ENCODE measurements at places on chromosomes 5 and 9.
A peak's percentile ranks its signal among the peaks of the same experiment; 100 is the strongest.

DNA sequence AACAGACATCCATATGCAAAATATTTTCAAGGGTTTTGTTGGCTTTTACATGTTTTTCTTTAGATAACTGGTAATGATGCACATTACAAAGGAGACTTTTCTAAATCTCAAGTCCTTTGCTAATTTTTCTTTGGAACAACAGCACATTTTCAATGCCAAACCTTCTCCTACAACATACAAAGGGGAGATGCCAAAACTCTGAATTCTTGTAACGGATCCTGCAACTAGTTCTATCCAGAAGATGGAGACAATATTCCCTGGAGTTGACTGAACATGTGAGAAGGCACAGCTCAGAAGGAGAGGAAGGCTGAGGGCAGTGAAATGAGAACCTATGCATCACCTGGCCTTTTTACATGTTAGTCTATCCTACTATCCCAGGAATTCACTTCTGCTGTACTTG is 21.0 kb downstream of the DNAJA1 start:
- no peak for DNase-seq

DNA sequence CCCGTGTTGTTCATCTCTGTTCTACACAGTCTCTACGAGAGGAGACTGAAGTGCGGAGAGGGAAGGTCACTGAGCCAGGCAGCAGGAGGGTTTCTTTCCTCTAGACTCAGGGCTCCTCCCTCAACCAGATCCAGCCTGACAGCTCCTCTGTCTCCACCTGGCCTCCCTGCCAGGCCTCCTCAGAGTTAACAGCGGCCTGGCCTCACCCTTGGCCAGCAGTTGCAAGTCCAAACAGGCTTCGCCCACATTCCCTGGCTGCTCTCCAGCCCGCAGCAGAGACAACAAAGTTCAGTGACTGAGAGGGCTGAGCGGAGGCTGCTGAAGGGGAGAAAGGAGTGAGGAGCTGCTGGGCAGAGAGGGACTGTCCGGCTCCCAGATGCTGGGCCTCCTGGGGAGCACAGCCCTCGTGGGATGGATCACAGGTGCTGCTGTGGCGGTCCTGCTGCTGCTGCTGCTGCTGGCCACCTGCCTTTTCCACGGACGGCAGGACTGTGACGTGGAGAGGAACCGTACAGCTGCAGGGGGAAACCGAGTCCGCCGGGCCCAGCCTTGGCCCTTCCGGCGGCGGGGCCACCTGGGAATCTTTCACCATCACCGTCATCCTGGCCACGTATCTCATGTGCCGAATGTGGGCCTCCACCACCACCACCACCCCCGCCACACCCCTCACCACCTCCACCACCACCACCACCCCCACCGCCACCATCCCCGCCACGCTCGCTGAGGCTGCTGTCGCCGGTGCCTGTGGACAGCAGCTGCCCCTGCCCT is at the start of gene HRCT1:
Gene HRCT1 (plus strand): TSS at position 291 of the 768 bp plus-strand sequence. CDS start 86 bp downstream, at position 377.
- no peak for DNase-seq

DNA sequence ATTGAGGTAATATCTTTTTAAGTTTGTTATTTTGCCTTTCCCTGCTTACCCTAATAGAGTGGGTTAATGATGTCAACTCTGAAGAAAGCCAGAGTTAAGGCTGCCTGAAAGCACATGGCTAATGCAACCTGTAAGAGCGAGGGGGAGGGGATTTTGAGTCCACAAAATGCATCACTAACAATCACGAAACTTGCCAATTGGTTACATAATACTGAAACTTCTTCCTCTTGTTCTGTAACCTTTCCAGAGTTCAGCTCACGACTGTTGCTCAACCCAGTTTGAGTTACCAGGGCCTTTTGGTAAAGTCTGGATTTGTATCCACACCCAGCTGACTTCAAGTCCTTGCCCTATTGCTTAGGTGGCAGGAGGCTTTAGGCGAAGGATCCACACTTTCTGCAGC is 308.8 kb downstream of the EFNA5 start:
- DNase-seq, result peak; percentile 48

DNA sequence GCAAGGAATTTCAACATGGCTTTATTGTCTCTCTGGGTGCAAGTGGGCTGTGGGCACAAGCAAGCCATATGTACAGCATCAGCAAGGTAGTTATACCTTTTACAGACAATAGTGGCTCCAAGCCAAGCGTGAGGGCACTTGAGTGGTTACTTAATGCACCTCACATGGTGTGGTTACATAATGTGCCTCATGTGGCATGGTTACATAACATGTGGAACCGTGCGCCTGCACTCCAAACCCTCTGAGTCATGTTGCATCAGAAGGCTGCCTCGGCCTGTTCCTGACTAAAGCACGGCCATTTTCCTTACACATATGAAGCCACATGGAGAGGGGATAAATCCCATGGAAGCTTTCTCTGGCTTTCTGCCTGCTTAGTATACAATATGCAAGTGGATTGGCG is 150.9 kb downstream of the OSTF1 start:
- peak; percentile 55 for DNase-seq

GRCh38 chr5:493758-494157 is 30.5 kb downstream of the SLC9A3 start:
- DNase-seq, result peak; percentile 32

DNA sequence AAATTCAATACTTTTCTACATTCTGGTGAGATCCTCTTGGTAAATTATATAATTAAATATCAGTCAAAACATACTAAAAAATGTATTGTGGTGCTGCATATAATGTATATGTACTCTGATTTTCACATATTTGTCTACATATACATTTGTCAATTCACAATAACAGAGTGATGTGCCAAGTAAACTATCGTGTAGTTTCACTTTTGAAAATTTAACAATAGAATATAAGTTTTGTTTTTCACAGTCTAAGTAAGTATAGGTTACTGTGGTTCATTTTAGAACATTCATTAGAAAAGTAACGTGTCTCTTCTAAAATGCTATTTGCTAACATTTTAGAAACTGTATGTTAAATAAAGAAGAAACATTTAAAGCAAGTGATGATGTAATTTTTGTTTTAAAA is 73.6 kb downstream of the NR3C1 start:
- DNase-seq, result no peak

DNA sequence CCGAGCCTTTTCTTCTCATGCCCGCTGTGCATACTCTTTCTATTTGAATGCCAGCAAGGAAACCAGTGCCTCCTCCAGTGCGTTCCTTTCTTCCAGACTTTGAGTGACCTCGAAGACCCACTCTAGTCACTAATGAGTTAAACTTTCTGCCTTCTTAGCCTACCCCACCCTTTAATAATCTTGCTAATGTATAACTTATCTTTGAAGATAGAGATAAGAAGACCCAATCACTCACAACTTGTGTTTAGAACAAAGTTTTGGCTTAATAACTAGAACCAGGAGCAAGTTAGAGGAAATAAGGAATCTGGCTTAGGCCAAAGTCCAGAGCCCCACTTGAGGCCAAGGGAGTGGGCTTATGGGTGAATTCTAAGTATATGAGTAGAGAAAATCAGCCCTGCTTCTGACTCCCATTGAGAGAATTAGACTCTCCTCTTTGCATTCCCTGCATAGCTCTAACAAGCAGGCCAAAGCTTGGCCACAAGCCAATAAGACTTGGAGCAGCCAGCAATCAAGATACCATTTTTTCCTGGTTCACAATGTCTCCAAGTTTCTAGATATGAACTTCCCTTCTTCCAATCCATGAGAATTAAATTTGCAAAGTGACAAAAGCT is 181.5 kb upstream of the PIK3R1 start:
- no peak for DNase-seq

- no peak for DNase-seq
These were observed 63.8 kb upstream of the COL15A1 start for GRCh38 chr9:98879963-98880310.

DNA sequence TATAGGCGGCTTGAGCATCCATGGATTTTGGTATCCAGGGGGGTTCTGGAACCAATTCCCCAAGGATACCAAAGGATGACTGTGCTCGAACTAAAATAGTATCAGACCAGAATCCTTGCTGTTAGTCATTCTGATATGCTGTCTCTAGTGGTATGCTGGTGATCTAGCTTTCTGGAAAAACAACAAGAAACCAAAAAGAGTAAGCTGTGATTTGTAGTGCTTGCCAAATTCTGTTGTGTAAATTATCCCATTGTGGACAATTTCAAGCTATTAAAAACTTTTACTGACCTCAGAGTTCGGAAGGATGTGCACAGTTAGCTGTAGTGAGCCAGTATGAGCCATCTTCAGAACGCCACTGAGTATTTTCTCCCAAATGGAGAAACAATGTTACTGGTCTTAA is 99.0 kb upstream of the FBN2 start:
- DNase-seq, result no peak

GRCh38 chr5:42950116-42950455 is 90.0 kb downstream of the ANXA2R start:
- no peak for DNase-seq

GRCh38 chr5:126677121-126677520 is 76.4 kb downstream of the PHAX start:
- DNase-seq, result no peak

- DNase-seq, result peak; percentile 57
These were observed 107.3 kb upstream of the SPIN1 start for GRCh38 chr9:88280816-88281382.

GRCh38 chr5:81525690-81526089 is 131.8 kb upstream of the ACOT12 start:
- DNase-seq, result peak; percentile 12

DNA sequence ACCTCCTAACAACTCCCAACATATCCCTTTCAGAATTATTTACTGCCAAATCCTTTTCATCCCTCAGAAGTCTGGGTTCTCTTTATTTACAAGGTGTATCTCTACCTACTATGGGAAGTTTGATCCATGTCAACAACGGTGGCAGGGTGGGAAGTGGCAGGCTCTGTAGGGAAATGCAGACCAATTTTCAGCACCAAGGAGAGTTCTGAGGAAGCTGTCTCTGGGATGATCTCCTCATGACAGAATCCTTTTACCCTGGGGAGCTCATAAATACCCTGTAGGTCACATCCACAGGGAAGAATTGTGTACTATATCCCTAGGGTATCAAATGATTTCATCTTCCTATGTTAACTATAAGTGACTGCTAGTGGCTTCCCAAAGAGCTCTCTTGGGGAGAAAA is 107.8 kb upstream of the NEK6 start:
- DNase-seq, result peak; percentile 42

- DNase-seq, result no peak
These were observed 76.5 kb downstream of the KCTD16 start for GRCh38 chr5:144247131-144247530.

DNA sequence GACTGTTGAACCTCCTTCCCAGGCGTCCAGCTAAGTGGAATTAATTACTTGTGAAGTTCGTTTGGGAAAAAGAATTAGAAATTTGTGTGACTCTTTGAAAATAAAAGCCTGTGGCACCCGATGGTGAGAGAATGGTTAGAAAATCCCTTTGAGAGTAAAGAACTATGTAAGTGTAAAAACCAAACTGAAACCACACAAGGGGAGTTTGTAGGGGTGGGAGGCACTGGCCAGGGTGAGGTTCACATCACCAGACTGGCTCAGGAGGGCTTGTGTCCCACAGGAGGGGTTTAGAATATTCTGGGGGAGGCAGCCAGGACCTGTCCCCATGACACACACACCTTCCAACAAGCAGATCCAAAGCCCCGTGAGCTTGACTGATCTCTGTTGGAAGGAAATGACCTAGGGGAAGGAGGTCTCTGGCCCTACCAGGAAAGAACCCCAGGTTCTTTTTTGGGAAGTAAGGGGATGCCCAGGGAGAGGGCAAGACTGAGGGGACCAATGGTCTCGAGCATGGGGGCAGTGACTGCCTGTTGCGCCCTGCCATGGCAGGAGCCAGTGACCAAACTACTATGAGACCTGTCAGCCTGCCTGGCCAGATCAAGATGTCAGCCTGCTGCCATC is 4.3 kb downstream of the SPATA24 start:
- DNase-seq, result no peak

DNA sequence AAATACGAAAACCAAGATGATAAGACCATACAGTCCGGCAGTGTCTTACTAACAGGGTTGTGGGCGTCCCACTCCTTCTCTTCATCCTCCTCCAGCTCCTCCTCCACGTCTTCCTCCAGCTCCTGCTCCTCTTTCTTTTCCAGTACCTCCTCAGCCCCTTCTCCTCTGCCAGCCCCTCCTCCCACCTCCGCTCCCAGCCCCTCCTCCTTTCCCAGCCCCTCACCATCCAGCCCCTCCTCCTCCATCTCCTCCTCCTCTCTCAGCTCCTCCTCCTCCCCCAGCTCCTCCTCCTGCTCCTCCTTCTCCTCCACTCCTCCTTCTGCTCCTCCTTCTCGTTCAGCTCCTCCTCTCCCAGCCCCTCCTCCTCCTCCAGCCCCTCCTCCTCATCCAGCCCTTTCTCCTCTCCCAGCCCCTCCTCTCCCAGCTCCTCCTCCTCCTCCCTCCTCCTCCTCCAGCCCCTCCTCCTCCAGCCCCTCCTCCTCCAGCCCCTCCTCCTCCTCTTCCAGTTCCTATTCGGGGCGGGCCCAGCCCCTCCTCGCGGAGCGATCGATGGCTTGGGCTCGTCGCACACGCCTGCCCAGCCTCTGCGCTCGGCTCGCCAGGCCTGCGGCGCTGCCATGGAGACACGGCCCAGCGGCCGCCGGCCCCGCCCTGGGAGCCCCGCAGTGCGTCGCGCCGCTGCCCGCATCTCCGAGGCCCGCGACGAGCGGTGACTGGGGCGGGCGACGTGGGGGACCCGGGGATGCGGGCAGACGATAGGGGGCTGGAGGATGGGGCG is at the start of gene BRD3OS:
Gene BRD3OS (plus strand): TSS at position 654 of the 778 bp plus-strand sequence. CDS start 1,267 bp downstream, outside the sequence.
- DNase-seq, result peak; percentile 98

GRCh38 chr9:137163365-137163715 is 6.5 kb downstream of the LRRC26 start:
- DNase-seq, result no peak

- no peak for DNase-seq
These were observed 183.0 kb downstream of the CETN3 start for GRCh38 chr5:90226433-90227099.

DNA sequence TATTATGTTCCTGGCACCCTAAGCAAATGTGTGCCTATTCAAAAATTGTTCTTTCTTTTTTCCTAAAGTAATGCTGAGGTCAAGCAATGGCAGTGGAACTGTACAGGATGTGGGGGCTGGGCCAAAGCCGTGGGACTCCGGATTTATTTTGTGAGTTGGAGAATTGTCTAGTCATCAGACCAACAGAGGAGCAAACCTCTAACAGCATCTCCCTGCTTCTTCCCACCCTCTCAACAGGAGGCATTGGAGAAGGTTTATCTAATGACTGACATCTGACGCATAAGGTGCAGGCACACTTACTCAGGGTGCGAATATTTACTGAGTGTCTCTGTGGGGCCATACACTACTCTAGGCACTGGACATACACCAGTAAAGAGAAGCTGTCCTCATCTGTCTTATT is 38.6 kb downstream of the MARCHF11 start:
- no peak for DNase-seq

DNA sequence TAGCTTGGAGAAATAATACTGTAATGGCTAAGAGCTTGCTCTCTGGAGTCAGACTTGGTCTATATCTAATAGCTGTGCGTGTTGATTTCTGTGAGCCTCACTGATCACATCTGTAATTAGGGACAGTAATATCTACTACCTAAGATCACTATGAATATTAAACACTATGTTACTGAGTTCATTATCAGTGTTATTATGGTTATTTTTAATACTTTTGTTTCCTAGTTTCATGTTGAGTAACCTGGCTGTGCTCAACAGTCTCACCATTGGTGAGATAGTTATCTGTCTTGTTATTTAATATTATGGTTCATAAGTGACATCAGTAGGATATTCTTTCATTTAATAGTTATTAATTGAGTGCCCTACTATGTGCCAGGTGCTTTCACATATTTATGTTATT is 22.4 kb upstream of the CAVIN4 start:
- no peak for DNase-seq

- no peak for DNase-seq
These were observed 73.2 kb downstream of the MRPL36 start for GRCh38 chr5:1726469-1726865.

GRCh38 chr9:110919050-110919435 is 119.2 kb downstream of the LPAR1 start:
- no peak for DNase-seq

- no peak for DNase-seq
These were observed 419.7 kb upstream of the BRINP1 start for GRCh38 chr9:119788921-119789320.
